ENCODE measurements at places on chromosomes 11 and 22.
A peak's percentile ranks its signal among the peaks of the same experiment; 100 is the strongest.

DNA sequence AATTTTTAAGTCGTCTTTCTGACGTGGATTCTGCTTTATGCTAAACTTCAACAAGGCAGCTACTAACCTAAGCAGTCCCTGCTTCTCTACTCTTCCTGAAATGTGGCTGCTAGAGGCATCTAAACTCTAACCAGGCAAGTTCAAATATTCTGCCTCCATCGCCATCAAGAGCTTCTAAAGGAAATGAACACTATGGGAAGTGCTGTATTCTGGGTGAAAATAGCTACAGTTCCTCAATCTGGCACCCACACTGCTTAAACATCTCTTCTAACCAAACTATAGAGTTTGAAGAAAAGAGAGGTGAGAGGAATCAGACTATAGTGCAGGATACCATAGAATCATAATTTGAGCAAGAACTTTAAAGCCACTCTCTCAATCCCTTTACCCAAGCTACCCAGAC is 6.3 kb downstream of the NRIP3 start:
- DNase-seq: no peak

DNA sequence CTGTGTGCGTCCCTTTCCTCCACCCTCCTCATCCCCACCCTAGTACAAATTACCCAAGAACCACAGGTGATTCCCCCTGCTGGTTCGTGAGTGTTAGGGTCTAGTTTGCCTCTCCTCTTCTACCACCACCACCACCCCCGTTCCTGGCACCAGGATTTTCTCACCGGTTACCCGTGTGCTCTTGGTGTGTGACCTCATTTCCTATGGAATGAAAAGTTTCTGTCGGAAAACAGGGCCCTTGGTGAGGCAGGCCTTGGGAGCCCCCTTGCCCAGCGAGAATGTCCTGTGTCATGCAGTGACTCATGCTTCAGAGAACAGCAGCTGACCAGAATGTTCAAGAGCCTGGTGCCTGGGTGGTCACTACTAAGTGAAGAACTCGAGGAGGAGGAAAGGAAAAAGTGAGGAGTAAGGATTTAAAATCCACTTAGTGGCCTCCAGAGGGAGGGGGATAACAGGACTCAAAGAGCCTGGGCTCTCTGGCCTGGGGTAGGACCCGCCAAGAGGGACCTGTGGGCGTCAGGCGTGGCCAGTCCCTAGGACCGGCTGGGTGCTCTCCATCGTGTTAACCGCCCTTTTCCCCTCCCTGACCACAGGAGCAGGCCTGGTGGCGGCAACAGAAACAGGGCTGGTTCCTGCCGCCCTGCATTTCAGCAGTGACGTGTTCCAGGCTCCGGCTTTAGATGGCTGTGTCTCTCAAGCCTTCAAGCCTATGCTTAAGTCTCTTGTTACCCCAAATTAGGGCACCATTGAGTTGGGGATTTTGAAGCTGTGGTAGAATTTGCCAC is 30.2 kb downstream of the C22orf31 start:
- peak; percentile 63 for DNase-seq

GRCh38 chr11:85844439-85845123 is 10.6 kb upstream of the CCDC83 start:
- DNase-seq: no peak

- DNase-seq: no peak
Observed at GRCh38 chr22:35043252-35043933, 22.6 kb upstream of the ISX start.

GRCh38 chr11:30434901-30435300 is 112.0 kb downstream of the ARL14EP start:
- DNase-seq: no peak

DNA sequence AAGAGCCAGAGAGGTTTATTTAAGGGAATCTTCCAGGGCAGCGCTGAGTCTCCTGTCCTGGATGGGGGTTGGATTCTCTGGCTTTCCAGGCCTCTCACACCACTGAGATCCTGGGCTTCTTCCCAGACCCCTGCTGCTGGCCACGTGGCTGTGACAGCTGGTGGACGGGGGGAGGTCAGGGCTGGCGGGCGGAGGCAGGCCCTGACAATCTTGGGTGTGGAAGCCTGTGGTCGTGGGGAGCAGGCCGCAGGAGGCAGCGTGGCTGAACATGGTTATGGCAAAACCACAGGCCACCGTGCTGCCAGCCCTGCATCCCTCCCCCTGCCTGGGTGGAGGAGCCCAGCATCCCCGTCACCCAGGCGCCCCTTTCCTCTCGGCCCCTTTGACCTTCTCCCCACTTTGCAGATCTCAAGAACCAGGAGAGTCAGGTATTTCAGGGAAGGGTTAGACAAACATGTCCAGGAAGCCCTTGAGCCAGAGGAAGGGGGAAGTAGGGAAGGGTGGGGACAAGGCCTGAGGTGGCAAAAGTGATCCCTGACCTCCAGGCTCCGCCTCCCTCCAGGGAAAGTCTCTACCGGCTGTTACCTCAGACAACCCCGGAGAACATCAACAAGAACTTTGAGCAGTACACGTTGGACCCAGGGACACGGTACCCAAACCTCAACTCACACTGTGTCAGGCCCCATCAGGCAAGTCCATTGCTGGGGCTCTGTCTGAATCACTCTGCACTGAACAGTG is 111.8 kb downstream of the MICAL2 start:
- DNase-seq: no peak

GRCh38 chr11:30092518-30092917 is 75.7 kb upstream of the KCNA4 start:
- DNase-seq: no peak

GRCh38 chr11:12079726-12080556 is 30.4 kb upstream of the MICAL2 start:
- no peak for DNase-seq

- no peak for DNase-seq
Observed at GRCh38 chr11:92967867-92968266, 1.6 kb upstream of the MTNR1B start.

DNA sequence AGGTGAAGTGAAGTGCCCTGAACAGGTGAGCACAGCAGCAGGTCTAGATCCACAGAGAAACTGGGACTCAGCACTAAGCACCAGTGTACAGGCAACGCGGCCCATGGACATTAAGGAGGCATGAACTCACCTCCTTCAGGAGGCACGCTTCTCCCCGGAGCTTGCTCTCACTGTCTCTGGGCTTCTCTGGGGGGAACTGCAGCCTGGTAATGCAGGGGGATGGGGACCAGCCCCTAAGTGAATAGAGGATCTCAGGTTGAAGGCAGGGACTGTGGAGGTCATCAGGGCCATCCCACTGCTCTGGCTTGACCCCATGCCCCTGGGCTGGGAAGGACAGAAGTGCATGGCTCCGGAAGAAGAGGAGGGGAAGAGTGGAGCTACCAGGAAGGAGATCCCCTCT is 495.6 kb upstream of the B3GAT1 start:
- DNase-seq: no peak

GRCh38 chr11:88303037-88303436 is 34.5 kb downstream of the CTSC start:
- DNase-seq: no peak

DNA sequence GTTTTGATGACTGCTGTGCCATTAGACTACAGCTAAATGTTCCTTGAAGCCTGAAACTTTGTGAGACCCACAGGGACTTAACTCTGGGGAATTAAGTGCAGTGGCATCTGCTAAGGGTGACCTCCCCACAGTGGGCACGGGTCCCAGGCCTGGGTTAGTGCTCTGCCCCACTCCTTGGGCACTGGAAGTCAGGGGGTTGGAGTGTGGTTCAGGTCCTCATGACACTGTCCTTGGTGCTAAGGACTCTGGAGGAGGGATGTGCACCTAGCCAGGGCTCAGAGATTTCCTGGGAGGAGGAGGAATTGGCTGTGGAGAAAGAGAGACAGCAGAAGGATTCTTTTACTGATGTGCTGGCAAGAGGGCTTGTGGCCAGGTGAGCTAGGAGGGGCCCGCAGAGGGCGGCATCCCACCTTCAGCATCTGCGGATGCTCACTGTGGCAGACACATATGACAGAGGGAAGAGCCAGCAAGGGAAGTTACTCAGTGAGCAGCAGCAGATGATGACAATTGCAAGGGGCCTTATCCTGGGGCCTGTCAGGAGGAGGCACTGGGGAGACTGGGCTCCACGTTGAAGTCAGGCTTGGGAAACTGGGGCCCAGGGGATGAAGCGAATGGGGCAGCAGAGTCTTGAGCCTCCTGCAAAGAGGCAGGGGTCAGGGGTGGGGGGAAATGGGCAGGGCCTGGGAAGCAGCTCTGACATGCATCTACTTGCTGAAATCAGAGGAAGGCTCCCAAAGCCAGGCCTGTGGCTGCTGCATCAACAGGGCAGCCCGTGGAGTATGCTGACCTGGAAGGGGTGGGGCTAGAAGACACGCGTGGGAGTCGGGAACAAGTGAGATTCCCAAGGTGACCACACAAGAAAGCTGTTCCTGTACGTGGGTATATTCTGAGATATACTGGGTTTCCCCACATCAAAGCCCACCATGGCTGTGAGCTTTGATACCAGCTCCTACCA is 144.0 kb downstream of the MPPED1 start:
- DNase-seq: no peak
